Dorsolateral prefrontal cortex (tissue), 122 donors: ENCODE measurements at places on chromosomes 4 and X. TPM values are rescaled to one million over a fixed set of nuclear protein-coding genes. Genes with fewer than 3 reads are reported as not detected.
A peak's percentile ranks its signal among the peaks of the same experiment; 100 is the strongest.

- peak; percentile 81 for DNase-seq
Measured at GRCh38 chr4:167234316-167234881, at the start of gene SPOCK3. Gene SPOCK3, minus strand, starts transcription at chr4:167234494.

- no peak for DNase-seq
Measured at GRCh38 chrX:42955349-42955748, 177.4 kb upstream of the PPP1R2C start.

- no peak for DNase-seq
Measured at GRCh38 chrX:71953946-71954345, 43.3 kb downstream of the NHSL2 start.

- DNase-seq: no peak
Measured at GRCh38 chr4:15015170-15015569, 12.9 kb downstream of the CPEB2 start.

DNA sequence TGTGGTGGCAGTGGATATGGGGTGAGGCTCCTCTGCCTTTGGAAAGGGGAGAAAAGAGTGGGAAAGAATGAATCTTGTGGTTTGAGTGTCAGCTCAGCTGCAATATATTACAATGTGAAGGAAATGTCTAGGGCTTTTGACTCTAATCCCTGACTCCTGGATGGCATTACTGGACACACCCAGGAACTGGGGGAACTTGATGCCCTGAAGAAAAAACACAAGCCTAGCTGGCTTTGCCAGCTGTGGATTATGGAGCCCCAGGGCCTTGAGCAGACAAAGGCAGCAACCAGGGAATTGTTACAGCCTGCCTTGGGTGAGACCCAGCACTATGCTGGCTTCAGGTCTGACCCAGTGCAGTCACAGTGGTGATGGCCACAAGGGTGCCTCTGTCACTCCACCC, 57.1 kb upstream of the CYSLTR1 start:
- DNase-seq: no peak

RHOXF2 gene
- total RNA-seq: not detected

HTR2C gene
- total RNA-seq: 2.1 TPM

MAN2B2 gene
- 34.8 TPM for total RNA-seq
